ENCODE measurements at places on chromosomes 2 and 18. TPM values are rescaled to one million over a fixed set of nuclear protein-coding genes. Genes with fewer than 3 reads are reported as not detected.

DNA sequence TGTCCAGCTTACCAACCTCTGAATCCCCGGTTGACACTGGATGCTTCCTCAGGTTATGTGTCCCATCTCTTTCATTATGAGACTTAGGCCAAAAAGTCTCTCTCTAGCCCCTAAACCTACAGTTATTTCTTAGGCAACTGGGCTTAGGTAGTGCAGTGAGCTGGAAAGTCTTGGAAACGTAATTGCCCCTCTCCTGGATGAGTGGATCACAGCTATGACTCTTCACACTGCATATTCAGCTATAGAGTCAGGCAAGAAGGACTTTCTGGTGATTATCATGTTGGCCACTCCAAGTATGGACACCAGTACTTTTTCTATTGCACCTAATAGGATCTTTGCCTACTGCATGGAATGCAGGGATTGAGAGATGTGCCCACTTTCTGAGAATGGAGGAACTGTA, 458.3 kb upstream of the CELF4 start:
- DNase-seq: no peak

- DNase-seq: no peak
Observed at GRCh38 chr2:164620457-164620856, 825 bp downstream of the GRB14 start.

DNA sequence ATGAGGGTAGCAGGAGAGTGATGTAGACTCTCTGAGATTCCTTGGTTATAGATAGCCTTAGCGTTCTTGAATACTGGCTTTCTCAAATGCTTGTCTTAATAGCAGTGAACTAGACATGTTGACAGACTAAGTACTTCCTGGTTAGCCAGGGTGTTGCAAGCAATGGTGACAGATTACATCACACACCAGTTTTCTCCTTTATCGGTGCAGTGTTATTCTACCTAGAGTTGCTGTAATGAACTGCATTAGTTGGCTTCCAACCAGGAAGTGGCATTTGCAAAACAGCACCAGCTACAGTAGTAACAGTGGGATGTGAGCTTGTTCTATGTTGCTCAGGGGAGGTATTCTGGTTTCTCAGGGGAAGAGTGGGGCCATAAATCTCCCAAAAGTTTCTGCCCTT, 582.2 kb upstream of the DDX18 start:
- DNase-seq: no peak

DNA sequence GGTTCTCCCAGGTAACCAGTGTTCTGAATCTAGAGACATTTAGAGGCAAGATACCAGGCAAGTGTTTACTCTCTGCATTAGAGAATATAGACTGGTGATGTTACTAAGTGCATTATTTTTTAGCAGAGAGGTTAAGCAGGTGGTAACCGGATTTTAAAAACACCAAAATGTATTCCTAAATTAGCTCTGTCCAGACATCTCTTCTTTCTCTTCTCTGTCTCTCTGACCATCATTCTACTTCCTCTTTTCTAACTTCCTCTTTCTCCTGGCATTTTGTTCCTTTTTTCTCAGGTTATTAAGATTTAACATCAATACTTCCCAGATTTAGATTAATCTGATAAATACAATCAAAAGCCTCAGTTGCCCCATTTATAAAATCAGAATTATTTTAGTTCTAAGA, 31.7 kb upstream of the DYNC1I2 start:
- DNase-seq: no peak

TUBA3E gene
- 1.0 TPM for total RNA-seq

DNA sequence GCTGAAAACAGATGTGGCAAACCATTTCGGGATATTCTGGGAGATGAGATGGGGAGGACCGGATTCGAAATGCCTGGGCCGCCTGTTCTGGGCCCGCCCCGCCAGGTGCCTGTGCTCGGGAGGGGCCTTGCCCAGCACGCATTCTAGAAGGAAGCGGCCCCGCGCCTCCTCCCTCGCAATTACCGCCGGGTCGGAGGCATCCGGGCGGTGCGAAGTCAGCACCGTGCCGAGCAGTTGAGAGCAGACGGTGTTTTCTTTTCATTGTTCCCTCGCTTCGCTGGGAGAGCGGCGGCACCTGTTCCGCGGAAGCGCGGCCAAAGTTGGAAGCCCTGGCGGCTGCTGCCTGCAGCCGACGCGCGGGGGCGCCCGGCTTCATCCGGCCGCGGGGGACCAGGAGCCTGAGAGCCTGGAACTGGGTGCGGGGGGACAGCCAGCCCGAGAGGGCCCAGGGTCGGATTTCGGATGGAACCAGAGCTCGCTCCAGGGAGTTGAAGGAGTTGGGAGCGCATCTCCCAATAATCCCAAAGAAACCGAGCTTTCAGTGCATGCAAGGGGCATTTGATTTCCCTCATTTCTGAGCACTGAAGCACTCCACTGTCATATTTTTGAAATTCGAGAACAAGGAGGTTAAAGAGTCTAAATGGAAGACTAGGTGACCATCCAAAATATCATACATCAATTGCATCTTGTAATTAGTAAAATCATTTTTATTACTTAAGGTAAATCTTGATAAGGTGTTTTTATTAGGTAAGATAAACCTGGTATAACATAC, 241.8 kb upstream of the RAB12 start:
- DNase-seq: peak; percentile 9

DNA sequence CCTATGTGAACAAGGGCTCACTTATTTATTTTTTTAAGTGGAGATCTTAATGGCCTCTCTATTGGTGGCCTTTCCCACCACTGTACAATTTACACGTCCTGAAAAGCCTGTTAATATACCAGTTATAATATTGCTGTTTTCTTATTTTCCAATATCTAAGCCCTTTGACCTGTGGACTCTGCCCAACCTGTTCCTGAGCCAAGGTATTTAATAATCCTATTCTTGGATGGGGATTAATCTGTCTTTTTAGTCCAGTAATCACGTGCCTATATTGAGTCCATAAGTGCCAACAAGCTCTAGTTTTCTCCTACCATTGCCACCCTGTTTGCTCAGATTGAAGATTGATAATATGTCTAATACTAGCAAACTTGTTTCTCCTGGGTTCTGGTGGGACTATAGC, 42.7 kb downstream of the MBD5 start:
- DNase-seq: no peak

FBXO15 gene
- total RNA-seq: 0.63 TPM

GRCh38 chr2:178277741-178278197, 83.5 kb downstream of the OSBPL6 start:
- DNase-seq: peak; percentile 46

DNA sequence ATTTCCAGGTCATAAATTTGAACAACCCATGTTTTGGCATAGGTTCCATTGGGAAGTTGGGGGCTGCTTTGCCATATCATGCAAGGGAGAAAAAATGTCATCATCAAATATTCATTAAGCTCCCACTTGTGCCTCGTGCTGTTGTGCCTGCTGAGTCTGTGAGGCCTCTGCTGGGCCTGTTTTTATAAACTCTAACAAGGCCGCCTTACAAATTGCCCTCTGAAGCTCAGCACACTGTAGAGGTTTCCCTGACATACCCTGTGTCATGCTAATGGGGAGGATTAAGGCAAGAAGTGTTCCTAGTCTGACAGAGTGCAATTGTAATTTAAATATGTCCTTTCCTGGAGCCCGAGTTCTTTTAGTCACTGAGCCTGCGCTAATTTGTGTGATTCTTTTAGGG, 17.6 kb downstream of the OSBPL6 start:
- DNase-seq: no peak

DNA sequence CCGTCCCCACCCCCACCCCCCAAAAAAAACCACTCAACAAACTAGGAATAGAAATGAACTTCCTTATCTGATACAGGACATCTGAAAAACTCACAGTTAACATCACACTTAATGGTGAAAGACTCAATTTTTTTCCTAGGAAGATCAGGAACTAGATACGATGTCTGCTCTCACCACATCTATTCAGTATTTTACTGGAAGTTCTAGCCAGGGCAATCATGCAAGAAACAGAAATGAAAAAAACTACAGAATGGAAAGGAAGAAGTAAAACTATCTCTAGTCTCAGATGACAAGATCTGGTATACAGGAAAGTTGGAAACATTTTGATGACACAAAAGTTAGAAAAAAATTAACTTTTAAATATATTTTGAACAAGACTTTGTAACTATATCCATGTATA, 114.4 kb upstream of the FZD5 start:
- no peak for DNase-seq

DNA sequence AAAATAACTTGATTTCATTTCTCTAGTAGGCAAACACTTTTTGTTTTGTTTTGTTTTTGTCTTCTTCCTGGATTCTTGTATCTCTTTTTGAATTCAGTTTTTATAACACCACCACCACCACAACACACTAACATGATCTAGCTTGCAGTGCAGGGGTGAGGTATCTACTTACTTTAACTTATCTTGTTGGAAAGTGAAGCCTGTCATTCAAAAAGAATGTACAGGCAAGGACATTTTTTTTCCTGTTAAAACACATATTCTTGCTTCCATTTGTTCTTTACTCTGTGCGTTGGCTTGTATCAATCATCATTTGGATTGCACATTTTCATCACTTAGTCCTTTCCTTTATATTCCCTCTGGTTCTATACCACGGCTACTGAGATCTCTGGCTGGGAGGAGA, 824.2 kb downstream of the PLCL1 start:
- no peak for DNase-seq

DNA sequence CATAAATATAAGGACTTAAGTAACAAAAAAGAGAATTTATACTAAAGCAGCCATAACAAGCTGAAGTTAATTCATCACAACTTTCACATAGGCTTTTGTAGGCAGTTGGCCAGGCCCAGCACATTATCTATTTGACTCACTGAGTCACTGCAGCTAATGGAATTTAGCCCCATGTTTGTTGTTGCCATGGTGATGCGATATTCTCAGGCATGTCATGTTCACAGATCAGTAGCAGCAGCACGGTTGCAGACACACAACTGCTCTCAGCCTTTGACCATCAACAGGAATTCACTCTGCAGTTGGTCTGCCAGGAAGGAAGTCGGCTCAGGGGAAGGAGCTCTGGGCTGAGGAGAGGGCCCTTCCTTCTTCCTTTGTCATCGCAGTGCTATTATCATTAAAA, 639.8 kb downstream of the TMEM182 start:
- DNase-seq: peak; percentile 93

DNA sequence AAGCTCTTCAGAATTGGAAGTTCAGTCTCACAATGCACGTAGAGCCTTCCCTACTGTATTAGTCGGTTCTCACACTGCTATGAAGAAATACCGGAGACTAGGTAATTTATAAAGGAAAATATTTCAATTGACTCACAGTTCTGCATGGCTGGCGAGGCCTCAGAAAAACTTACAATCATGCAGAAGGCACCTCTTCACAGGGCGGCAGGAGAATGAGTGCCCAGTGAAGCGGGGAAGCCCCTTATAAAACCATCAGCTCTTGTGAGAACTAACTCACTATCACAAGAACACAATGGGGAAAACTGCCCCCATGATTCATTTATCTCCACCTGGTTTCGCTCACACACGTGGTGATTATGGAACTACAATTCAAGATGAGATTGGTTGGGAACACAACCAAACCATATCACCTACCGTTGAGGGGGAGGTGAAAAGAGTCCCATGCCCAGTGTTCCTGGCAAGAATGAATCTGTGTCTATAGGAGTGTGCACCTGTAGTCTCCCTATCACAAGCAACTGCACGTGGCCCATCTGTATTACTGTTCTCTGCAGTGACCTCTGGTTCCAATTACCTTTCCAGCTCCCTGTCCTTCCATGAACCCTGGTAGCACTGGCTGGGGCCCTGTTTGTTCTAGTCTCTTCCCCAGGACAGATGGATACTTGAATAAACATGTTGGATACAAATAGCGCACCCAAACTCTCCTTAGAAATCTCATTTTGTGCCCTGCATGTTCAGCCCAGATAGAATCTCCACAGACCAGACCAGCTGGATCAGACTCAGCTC, 44.4 kb upstream of the ATL2 start:
- no peak for DNase-seq

DNA sequence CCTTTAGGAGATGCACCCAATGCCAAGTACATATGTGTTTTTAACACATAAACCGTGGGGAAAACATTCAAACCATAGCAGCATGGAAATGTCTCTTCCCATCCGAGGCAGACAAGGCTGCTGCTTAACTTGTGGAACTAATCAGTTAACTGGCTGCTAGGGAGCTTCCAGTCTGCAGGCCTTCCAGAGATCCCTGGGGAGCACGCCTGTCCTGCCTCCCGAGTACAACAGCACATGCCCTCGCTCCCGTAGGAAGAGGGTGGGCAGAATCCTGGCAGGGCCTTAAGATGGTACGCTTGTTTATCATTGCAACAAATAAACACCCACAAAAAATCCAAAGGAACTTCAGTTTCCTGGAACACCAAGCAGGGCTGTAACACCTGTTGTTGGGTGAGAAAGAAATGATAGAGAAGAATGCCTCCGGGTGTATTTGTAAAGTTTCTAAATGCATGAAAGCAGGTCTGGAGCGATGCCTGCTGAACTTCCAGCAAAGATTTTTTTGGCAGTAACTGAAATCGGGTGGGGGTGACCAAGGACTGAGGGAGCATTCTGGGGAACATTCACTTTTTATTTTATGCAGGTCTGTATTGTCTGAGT, 56.2 kb downstream of the EDAR start:
- no peak for DNase-seq

SERPINB10 gene
- 1.5 TPM for total RNA-seq

LONRF2 gene
- total RNA-seq: 0.65 TPM

DNA sequence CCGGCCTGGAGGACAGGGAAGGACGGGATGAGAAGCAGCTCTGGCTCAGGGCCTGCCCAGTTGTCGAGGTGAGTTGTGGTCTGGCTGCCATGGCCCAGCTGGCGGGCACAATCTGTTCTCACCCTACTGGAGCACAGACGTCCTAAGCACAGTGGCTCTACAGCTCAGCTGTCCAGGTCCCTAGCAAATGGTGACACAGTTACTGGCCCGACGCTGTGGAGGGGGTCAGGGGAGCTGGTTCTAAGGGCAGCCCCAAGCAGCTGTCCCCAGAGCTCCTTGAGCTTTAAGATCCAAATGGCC, 32.9 kb downstream of the KCNK3 start:
- DNase-seq: no peak

DNA sequence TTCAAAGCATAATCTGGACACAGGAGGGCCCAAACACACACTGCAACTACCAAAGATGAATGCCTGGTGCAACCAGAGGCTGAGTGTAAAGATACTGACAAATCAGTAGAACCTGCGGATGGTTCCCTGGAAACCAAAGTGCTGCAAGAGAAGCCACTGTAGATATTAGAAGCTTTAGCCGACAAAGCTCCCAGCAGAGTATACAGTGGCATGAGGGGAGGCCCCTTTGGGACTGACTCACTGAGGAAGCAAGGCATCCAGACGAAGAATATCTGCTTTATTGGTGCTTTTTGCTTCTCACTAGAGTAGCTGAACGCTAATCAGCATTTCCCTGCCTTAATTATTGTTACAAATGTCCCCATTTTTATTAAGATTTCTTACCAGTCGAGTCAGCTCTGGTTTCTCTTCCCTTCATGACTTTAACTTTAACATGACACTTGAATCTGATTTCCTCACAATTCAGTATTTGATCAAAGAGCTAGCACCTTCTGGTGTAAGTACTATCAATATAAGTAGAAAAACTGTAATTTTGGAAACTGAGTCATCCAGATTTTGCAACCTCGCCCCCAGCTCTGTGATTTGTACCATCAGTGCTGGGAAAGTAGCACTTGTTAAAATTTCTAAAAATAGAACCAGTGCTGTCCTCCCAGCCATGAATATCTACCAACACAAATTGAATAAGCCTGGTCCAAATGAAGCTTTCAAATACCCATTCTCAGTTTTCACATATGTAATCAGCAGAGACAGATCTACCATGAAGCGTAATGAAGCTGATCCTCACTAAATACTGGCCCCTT, 34.2 kb downstream of the FIGN start:
- DNase-seq: no peak
